ENCODE measurements at places on chromosomes 7 and 10.

- no peak for DNase-seq
Measured at GRCh38 chr10:9824631-9825071, 1193.0 kb upstream of the CELF2 start.

DNA sequence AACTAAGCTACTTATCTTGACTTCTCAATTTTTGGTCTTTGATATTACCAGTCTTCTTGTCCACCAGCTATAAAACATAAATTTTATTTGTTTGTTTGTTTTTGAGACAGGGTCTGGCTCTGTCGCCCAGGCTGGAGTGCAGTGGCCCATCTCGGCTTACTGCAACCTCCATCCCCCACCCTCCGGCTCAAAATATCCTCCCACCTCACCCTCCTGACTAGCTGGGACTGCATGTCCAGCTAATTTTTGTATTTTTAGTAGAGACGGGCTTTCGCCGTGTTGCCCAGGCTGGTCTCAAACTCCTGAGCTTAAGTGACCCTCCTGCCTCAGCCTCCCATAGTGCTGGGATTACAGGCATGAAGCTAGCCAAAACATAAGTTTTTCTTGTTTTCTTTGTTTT lies 7.5 kb downstream of the MARCHF5 start:
- no peak for DNase-seq

DNA sequence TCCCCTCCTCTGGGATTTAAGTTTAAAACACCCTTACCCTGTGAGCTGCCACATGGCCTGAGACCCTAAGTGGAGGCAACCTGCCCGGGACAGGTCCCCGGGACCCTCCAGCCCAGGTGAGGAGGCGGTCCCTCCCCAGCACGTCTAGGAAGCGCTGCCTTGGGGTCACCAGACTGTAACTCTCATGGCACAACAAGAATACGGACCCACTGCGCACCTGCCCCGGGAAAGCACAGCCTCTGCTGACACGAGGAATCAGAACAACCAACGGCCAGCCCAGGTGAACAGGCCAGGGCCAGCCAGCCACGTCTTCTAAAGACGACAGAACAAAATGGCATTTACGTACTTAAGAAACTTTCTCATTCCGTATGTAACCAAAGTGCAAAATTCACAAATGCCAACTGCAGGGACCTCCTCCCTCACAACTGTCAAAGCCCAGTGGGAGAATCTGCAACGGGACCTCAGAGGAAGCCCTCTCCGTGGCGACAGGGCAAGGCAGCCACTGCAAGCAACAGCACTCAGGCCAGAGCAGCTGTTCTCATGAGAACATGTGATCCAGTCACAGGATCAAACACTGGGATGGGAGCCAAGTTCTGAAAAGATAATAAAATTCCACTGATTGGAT lies 208.4 kb downstream of the DIP2C start:
- no peak for DNase-seq

DNA sequence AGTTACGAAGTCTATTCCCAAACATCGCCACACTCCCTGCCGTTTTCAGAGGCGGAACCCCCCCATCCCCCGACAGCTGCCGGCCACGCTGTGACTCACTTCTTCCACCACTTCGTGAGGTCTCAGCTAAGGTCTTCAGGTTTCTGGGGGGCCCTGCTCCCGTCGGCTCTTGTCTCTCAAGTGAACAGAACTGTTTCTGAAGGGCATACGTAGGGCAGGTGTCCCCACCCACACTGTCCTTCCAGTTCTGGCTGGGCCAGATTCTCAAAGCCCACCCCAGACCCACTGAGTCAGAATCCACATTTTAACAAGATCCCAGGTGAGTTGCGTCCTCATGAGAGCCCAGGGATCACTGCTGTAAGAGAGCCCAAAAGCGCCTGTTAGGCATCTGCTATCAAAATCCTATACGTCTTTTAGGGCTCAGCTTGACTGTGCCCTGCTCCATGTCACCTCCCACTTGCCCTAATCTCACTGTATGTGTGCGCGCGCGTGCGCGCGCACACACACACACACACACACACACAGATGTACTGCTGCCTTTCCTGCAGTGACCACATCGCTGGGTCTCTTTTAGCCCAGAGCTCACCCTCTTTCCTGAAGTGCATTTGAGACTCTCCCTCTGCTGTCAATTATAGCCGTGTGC lies 78.8 kb downstream of the PROSER2 start:
- no peak for DNase-seq

DNA sequence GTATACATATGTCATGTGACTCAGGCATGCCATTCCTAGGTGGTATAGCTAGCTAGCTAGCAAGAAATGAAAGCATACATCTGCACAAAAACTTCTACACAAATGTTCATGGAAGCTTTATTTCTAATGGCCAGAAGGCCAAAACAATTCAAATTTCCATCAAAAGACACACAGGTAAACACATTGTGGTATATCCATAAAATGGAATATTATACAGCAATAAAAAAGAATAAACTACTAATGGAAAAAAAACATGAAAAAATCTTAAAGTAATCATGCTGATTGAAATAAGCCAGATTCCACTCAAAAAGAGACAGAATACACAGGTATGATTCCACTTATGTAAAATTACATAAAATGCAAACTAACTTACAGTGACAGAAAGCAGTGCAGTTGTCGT lies 154.3 kb downstream of the MACC1 start:
- DNase-seq = no peak

- DNase-seq = no peak
Measured at GRCh38 chr7:13821152-13821787, 168.2 kb downstream of the ETV1 start.

All from right hindlimb (tissue), 1 donor.